Epithelial cell of alveolus of lung (primary cell): ENCODE measurements at places on chromosomes 5 and 9. TPM values are rescaled to one million over a fixed set of nuclear protein-coding genes. Genes with fewer than 3 reads are reported as not detected.

COL15A1 gene
- total RNA-seq: 11.3 and 18.0 TPM in 2 replicates

C9orf153 gene
- total RNA-seq: not detected in 2 replicates

GPR151 gene
- total RNA-seq: not detected in 2 replicates

IFNA13 gene
- total RNA-seq: not detected in 2 replicates

FGF1 gene
- 2.5 TPM in 1 of 2 replicates, not detected in the other for total RNA-seq

AIF1L gene
- total RNA-seq: 0.08 and 0.13 TPM in 2 replicates

ANKRD34B gene
- total RNA-seq: 0.13 TPM in 1 of 2 replicates, not detected in the other

AJM1 gene
- total RNA-seq: 0.52 and 0.88 TPM in 2 replicates

PCDHB8 gene
- total RNA-seq: not detected in 2 replicates

FASTKD3 gene
- 7.2 and 18.8 TPM in 2 replicates for total RNA-seq

DPYSL3 gene
- total RNA-seq: 22.3 and 151 TPM in 2 replicates

IL11RA gene
- 10.2 and 13.3 TPM in 2 replicates for total RNA-seq

LIX1 gene
- under 0.01 TPM in 1 of 2 replicates, not detected in the other for total RNA-seq

GFPT2 gene
- total RNA-seq: 25.4 and 126 TPM in 2 replicates

BTNL8 gene
- not detected in 2 replicates for total RNA-seq

PRR16 gene
- total RNA-seq: 12.0 and 76.2 TPM in 2 replicates

RNF145 gene
- total RNA-seq: 60.0 and 72.1 TPM in 2 replicates

ISL1 gene
- not detected in 2 replicates for total RNA-seq

MUSK gene
- under 0.01 and 0.40 TPM in 2 replicates for total RNA-seq

PCDHGB6 gene
- total RNA-seq: 1.2 and 5.7 TPM in 2 replicates

ANKRD18B gene
- total RNA-seq: under 0.01 and 0.13 TPM in 2 replicates

IFNB1 gene
- not detected in 2 replicates for total RNA-seq

COL23A1 gene
- total RNA-seq: not detected in 2 replicates

CDH18 gene
- total RNA-seq: 0.64 and 1.3 TPM in 2 replicates

CCNH gene
- total RNA-seq: 56.3 and 64.5 TPM in 2 replicates

NOXA1 gene
- total RNA-seq: 0.26 TPM in 1 of 2 replicates, not detected in the other

ANXA2R gene
- total RNA-seq: 1.4 and 4.4 TPM in 2 replicates

BTNL9 gene
- total RNA-seq: not detected in 2 replicates

SLC34A1 gene
- not detected in 2 replicates for total RNA-seq

CCDC152 gene
- 2.1 and 4.4 TPM in 2 replicates for total RNA-seq

FOXD4L3 gene
- total RNA-seq: not detected in 2 replicates

ROR2 gene
- total RNA-seq: 16.3 and 79.0 TPM in 2 replicates

CD274 gene
- 2.5 and 3.7 TPM in 2 replicates for total RNA-seq

TAF11L6 gene
- not detected in 2 replicates for total RNA-seq
